ENCODE measurements at places on chromosomes 2 and 18.

GRCh38 chr18:79695856-79696850, 16.6 kb downstream of the CTDP1 start:
- no peak for DNase-seq

DNA sequence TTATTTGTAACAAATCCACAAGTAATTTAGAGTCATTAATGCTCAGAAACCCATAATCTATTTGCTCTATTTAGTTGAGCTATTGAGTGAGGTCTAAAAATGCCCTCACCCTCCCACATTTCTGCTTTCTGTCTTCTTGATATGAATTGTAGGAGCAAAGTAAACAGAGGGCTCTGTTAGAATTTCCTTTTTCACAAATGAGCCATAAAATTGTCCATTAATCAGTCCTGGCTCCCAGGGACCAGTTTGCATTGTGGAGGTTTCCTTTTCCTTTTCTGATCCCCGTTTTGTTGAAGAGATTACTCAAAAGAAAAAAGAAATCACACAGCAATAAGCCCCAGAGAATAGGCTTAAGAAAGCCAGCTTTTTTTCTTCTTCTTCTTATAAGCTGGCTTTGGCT, 476.7 kb downstream of the EPHA4 start:
- DNase-seq, result peak; percentile 64

GRCh38 chr18:23127090-23127489, 8.2 kb upstream of the CABLES1 start:
- DNase-seq, result no peak

DNA sequence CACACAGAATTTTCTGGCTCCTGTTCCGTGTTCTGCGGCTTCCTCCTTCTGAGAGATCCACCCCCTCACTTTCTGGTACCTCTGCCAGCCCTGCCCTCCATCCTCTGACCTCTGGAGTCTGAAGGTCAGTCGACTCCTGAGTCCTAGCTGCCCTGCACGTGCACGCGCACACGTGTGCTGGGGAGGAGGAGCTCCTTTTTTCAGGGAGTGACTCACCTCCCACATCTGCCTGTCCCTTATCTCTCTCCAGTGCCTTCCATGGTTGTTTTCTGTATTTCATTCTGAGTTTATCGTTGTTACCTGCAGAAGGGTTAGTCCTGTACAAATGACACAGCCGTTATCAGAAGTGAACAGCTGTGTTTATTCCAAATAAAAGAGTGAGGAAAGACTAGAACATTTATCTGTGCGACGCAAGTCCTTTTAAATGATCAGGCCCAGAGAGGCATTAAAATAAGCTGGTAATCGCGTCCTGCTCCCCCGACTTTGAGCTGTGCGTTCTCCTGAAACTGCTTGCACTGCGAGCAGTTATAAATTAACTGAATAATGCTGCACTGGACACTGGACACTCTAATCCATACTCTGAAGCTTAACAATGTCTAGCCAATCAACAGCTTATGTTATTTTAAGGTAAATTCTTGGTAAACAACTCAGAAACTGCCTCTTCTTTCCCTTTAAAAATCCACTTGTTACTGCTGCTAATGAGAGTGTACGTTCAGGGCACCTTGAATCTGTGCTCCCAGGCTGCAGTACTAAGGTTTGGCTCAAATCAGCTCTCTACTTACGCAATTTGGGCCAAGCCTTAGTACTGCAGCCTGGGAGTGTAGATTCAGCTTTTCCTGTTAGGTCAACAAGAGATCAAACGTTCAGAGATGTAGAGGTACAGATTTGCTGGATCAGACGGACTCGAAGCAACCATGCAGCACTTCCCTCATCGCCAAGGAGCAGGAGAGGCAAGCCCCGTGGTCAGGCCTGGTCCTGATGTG, 72.5 kb downstream of the GALR1 start:
- DNase-seq, result no peak

DNA sequence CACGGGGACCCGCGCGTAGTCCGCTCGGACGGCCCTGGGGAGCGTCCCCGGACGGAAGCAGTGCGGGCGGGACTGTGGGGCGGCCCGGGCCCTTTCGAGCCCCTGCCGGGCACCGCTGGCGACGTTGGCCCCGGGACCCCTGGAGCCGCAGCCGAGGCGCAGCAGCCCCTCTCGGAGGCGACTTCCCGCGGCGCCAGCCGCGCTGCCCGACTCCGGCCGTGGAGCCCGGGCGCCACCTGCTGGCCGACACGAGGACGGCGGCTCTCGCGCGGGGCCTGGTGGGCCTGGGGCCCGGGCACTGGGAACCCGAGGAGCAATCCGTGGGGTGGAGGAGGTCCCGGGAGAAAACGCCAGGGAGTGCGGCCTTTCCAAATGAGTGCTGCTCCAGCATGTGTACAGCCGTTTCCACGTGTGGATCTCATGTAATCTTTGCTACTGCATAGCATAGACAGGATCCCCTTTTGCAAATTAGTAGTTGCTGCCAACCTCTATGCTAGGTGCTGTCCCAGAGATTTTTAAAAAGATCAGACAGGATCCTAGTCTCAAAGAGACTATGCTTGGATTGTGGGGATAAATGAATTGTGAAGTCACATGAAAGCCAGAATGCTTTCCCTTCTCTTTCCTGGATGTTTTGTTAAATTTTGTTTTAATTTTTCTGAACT, 4.0 kb downstream of the ID2 start:
- no peak for DNase-seq

DNA sequence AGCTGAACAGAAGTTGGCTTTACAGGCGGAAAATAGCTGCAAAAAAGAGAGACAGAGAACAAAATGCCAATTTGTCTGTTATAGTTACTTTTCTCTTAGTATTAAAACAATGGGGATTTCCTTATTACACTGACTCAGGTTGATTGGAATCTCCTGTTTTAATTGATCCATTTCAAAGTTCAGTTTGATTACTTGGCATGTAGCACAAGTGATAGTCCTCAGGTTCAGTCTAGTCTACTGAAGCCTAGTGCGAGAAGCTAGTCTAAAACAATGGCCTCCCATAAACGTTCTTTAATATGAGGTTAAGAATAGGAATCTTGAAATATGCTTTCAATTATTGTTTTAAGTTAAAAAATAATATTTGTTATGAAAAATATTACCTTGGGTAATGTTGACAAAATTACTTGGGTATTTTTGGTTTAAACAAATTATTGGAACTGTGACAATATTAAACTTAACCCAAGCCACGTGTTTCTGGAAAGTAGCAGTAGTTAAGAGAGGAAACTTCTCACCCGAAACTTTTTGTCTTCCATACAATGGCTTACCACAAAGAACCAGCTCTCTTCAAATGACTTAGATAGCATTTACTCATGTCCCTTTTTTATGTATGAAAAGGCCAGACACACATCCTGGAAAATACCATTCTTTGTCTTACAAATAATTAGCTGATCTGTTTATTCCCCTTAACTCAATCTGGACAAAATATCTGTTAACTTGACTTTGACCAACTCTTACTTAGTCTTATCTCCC, 1326.2 kb upstream of the TMEFF2 start:
- DNase-seq, result no peak

- no peak for DNase-seq
Measured at GRCh38 chr2:9445089-9445488, 21.6 kb downstream of the CPSF3 start.

DNA sequence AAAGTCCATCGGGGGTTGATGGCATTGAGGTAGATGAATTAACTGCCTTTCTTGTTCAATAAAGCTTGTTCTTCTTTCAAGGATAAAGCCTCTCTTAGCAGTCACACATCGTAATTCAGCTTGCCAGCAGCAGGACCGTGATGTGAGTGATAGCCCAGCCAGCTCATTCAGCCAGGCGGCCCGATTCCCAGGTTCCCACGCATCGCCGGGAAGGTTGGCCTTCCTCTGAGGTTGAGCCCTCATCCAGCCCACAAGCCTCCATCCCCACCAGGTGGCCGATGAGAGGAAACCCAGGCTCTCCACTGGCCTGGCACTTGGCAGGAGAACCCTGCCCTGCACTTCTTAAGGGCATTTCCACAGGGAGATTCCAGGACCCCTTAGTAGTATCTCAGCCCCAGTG, 4.7 kb downstream of the AGAP1 start:
- DNase-seq, result peak; percentile 28

GRCh38 chr2:133420788-133421187, 147.5 kb downstream of the NCKAP5 start:
- no peak for DNase-seq

DNA sequence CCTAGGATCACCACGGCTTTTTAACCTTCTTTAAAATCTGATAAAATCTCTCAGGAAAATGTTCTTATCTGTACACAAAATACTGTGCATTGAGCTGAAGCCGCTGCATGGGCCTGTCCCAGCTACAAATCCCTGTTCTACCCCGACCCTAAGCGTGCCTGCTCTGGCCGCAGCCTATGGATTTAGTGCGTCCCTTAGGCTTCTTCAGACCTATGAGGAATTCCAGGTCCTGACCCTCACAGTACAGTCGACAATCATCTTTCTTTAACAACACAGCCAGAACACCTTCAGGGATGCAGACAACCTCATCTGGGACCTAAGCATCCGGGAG, 477 bp upstream of the WDCP start:
- no peak for DNase-seq

- no peak for DNase-seq
Measured at GRCh38 chr2:45345331-45346234, 265.5 kb downstream of the SRBD1 start.

DNA sequence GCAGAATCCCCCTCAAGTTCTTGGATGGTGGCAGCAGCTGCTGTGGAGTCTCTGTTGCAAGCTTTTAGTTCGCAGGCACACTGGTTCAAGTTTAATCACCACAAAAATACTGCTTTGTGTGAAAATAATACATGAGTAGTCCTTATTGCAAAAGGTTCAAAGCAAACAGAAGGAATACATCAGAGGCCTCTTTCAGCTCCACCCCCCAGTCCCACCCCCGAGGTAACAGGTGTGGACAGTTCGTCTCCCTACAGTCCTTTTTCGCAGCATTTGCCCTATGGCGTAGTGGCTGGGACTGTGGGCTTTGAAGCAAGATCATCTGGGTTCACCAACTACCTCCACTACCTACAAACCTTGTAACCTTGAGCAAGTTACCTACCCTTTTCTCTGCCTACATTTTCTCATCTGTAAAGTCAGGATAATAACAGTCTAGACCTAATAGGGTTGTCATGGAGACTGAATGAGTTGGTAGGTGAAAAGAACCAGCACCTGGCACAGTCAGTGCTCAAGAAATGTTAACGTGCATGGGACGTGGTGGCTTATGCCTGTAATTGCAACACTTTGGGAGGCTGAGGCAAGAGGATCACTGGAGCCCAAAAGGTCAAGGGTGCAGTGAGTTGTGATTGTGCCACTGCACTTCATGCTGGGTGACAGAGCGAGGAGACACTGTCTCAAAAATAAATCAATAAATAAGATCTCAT, 61.7 kb downstream of the TCF7L1 start:
- no peak for DNase-seq
